DMS 273 treated with DMSO at 0.1 percent for 48 hours (cell line): ENCODE measurements at places on chromosomes 6 and 20.

GRCh38 chr20:34904202-34904621 lies 27.8 kb downstream of the ACSS2 start:
- no peak for DNase-seq

- DNase-seq = peak; percentile 52
Observed at GRCh38 chr6:87393026-87393622, 14.6 kb upstream of the CFAP206 start.

GRCh38 chr20:34016736-34017135 lies 23.0 kb downstream of the RALY start:
- no peak for DNase-seq

GRCh38 chr6:72081871-72082270 lies 195.5 kb downstream of the RIMS1 start:
- no peak for DNase-seq

GRCh38 chr6:97151601-97152000 lies 131.4 kb downstream of the MMS22L start:
- DNase-seq = no peak

DNA sequence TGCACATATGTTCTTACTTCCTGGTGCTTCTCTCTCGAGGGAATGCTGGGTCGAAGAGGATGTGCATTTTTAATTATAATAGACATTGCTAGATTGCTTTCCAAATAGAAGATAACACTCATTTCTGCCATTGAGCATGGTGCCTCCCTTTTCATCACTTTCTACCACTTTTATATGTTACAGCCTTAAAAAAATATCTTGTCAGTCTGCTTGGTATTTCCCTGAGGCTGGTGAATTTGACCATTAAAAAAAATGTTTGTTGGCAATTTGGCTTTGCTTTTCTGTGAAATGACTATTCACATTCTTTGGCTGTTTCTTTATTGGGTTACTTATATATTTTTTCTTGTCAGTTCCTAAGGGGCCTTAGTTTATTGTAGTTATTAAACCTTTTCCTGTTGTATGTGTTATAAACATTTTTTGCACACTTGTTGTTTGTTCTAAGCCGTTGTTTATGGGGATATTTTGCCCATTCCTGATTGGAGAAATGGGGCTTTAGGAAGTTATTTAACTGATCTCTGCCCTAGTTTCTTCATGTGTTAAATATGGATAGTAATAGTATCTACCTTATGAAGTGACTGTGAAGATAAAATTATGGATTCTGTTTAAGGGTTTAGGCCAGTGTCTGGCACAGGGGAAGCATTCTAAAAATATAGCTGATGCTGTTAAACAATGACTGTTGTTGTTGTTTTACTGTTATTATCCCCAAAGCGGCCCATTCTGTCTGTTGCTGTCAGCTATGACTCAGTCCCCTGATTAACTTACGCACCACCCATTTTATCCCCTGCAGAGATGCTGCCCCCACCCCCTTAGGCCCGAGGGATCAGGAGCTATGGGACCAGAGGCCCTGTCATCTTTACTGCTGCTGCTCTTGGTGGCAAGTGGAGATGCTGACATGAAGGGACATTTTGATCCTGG lies 3.8 kb downstream of the DDR1 start:
- no peak for DNase-seq

DNA sequence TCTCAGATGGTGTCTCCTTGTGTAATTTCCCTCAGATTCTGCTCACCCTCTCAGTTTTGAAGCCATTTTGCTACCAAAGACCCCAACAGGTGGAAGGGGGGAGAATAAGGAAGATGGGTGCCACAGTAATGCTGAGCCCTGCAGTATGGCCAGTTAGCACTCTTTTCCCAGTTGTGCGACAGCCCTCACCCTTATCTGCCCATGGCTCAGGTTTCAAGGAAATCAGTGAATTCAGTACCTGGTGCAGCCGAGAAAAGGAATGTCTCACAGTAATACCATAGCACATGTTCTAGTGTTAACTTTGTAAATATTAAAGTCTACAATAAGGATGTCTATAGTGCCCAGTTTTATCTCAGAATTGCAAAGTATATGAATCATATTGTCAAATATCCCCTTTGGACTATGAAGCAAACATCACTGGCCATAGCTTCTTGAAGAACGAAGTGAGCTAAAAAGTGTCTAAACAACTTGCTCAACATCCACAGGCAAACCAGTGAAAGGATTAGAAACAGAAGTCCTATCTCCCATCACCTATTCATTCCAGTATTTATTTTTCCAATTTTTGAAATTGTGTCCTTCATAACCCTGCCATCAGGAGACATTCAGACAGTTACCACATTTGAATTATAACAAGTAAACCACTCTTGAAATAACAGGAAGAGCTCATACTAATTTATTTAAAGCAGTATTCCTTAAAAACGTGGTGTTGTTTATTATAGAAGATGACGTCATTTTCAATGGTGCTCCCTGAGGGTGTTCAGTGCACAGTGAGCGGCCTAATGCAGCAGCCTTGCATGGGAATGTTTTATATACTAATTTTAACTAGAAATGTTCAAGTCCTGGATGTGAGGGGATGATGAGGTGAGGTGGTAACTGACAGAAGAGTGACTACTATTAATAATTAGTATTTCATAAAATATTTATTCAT lies 366.2 kb downstream of the TFAP2A start:
- no peak for DNase-seq

DNA sequence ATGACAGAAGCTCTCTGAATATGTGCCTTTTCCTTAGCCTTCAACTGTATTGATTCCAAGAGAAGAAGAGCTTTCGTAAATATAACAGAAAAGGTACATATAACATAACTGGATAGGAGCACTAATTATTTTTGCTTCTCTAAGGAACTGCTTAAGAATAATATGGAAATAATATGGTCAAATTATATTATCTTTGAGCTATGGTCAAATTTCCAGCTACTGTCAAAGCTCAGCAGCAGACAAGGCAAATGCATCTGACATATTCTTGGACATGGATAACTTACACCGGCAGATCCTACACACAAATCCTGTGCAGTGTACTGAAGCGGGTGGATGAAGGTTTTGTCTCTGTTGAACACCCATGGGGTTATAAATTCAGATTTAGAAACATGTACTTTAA lies 150.6 kb downstream of the HIVEP2 start:
- no peak for DNase-seq

DNA sequence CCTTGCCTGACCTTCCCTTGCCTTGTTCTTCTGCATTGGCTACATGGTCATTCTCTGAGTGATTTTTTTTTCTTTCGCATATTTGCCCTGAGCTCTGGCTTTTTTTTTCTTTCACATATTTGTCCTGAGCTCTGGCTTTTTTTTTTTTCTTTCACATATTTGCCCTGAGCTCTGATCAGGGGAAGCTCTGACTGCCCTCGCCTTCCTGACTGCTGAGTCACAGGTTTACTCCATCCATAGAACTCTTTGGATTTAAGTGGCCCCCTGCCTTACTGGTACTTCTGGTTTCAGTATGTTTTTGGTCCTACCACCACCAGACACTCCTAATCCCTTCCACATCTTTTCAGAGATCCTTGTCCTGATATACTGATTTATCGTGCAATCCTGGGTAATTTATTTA lies 201.1 kb downstream of the OGFRL1 start:
- no peak for DNase-seq

DNA sequence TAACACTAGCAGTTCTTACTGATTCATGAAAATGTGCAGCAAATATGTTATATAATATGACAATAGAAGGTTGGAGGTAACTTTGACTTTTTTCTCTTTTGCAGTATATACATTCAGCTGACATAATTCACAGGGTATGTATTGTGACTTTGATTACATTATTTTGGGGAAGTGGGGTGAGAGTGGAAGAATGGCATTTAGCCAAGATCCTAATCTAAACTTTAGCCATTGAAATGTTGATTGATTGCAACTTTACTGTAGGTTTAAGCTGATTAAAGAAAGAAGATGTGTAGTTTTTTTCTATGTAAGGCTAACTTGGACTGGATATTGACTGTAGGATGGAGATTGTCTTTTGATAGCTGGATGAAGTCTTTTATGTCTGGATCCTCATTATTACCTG lies 46.0 kb downstream of the MAPK14 start:
- DNase-seq = no peak

DNA sequence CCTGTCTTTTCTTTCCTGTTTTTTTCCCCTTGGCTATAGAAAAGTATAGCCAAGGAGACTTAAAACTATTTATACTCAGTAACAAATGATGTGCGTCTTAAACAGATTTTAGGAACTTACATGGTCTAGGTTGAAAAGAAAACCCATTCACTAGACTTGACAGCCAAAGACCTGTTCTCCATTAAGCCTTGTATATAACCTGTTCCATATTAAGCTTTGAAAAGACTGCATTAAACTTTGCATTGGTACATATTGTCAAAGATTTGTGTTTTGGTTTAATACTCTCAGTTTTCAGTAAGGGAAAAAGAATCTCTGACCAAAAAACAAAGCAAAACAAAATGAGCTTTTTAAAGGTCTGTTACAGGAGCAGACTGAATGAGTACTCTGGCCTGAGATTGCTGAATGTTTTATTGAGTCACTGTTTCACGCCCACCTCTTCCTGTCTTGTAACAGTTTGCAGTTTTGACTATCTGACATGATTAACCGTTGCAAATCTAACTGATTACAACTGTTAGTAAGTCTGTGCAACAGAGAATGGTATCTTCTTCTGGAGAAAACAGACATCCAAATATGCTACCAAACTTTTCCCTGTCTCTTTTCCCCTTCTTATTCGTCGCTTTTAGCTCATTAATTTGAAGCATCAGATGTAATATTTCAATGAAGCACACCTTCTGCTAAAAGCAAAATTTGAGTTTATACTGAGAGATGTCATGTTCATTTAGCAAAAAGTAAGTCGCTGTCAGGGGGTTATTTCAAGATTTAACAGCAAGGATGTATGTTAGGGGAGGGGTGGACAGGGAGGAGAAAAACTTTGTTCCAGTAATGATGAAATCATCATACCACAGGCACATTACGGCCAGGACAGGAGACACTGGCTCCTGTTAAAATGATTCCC lies 59.1 kb upstream of the SUPT3H start:
- DNase-seq = no peak

DNA sequence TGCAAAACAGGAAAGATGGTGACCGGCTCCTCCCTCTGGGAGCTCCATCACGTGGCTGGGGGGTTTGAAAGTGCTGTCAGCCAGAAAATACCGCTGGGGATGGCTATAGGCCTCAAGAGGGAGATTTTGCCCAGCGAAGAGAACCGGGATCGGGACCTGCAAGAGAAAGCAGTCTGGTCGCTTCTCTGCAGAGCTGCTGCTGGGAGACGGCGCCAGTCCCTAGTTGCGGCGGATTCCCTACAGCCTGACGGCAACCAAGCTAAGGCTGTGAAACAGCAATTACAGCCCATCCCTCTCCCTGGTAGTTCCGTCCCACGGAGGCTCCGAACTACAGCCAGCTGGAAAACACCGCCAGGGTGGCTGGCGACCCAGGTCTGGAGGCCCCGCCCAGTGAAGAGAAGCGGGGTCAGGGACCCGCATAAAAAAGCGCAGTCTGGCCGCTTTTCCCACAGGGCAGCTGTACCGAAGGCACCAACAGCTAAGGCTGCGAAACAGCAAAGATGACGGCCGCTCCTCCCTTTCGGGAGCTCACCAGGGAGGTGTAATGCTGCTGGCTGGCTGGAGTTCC lies 238.1 kb upstream of the IRAK1BP1 start:
- no peak for DNase-seq

DNA sequence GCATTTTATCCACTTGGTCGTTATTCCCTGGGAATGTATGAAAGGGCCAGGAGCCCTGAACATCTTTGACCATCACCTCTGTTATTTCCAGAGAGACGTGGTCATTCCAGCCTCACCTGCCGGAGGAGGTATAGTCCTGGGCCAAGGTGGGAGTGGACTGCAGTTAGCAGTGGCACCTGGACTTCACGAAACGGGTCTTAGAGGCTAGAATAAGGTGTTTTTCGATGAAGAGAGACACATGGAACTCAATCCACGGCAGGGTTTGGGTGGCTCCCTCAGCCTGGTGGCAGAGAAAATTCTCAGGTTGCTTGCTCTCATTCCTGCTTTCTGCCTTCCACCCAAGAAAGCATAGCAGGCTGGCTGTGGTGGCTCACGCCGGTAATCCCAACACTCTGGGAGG lies 48.0 kb downstream of the BMP6 start:
- no peak for DNase-seq

- DNase-seq = no peak
Observed at GRCh38 chr20:46690219-46691106, 1.2 kb upstream of the TP53RK start.

GRCh38 chr20:43761386-43762340 lies 34.9 kb upstream of the GTSF1L start:
- DNase-seq = no peak

DNA sequence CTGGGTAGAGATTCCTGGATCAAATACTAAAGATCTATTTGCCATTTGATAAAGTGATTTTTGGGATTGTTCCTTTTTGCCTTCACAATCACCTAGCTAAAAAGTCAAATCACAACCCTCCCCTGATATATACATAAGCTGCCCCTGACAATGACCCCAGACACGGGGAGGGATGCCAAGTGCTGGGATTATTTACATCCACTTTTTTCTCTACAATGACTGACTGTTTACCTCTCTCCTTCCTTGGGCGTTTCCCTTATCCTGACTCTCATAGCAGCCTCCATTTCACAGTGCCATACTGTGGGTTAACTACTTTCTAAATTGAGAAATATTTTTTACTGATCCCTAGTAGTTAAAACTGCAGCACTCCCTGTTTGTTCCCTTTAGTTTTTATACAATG lies 150.8 kb upstream of the TMEM170B start:
- no peak for DNase-seq

DNA sequence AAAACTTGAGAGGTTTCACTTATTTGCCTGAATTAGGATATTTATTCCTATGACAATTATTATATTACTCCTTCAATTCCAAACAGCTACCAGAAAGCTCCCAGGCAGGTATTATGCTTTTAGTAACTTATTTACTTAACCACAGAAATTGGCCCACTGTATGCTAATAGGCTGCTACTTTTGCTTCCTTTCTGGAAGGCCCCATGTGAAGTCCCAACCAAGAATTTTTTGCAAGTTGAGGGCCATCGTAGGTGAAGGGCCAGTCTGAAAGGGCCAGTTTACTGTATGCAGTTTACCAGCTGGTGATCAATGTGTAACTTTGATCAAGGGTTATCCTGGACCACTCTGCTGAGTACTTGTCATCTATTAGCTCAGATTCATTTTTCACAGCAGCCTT lies 45.0 kb downstream of the EDN1 start:
- DNase-seq = no peak

- DNase-seq = no peak
Observed at GRCh38 chr20:25006431-25007167, 14.0 kb upstream of the APMAP start.

GRCh38 chr6:149227796-149228195 lies 89.7 kb upstream of the TAB2 start:
- DNase-seq = no peak

- DNase-seq = no peak
Observed at GRCh38 chr6:132675749-132676148, 16.8 kb upstream of the TAAR1 start.

DNA sequence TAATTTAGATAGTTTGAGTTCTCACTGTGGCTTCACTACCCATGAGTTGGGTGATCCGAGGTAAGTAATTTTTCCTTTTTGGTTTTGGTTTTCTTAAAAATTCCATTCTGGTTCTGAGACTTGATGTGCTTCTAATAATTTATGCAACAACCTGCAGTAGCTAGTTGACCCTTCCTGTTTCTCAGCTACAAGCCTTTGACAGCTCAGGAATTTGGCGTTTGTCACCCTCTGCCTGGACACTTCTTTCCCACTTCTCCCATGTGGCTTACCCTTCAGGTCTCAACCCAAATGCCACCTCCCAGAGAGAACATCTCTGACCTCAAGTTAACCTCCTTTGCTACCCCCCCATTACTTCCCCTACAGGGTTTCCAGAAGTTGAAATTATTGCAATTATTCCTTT lies 49.7 kb upstream of the TSHZ2 start:
- DNase-seq = no peak

- no peak for DNase-seq
Observed at GRCh38 chr6:170363255-170363654, 56.7 kb downstream of the FAM120B start.
